ENCODE measurements at places on chromosomes 11 and 22.

- DNase-seq: no peak
Measured at GRCh38 chr11:2363577-2364370, 13.3 kb upstream of the CD81 start.

DNA sequence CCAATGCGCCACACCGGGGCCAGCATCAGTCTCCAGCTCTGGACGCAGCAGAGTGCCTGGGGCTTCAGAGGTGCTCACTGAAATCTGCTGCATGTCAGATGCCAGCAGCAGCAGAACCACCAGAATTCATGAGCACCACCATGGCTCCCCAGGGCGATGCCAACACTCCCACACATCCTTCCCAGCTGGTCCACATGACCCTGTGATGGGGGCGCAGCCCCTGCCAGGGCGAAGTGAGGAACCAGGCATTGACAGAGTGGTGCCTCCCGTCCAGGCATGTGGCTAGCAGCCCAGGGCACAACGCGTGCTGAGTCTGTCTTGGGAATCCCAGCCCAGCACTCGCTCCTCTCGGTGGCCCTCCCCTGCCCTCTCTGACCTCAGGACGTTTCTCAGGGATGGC lies 80.4 kb downstream of the DHCR7 start:
- DNase-seq: no peak

GRCh38 chr11:74094393-74094792 lies 76.4 kb downstream of the C2CD3 start:
- no peak for DNase-seq

DNA sequence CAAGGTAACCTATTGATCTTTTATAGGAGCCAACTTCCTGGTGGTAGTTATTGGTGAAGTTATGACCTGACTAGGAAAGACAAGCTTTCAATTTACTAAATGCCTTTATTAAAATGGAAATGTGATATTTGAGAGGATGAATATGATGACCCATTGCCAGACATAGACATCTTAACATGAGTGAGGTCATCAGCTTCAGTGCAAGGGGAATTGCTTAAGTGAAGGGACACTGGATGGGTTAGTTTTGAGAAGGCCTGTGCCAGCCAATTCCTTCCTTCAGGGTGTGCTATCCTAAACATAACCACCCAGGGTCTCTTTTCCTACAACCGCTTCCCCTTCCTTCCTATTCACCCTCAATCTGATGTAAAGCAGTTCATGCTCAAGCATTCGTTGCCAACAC lies 21.5 kb downstream of the NAV2 start:
- DNase-seq: no peak

- no peak for DNase-seq
Measured at GRCh38 chr11:65301491-65302329, 13.0 kb upstream of the CDC42EP2 start.

GRCh38 chr11:111601636-111601978 lies 642 bp upstream of the SIK2 start:
- DNase-seq: no peak

- DNase-seq: no peak
Measured at GRCh38 chr22:40417881-40418280, 47.5 kb downstream of the SGSM3 start.

DNA sequence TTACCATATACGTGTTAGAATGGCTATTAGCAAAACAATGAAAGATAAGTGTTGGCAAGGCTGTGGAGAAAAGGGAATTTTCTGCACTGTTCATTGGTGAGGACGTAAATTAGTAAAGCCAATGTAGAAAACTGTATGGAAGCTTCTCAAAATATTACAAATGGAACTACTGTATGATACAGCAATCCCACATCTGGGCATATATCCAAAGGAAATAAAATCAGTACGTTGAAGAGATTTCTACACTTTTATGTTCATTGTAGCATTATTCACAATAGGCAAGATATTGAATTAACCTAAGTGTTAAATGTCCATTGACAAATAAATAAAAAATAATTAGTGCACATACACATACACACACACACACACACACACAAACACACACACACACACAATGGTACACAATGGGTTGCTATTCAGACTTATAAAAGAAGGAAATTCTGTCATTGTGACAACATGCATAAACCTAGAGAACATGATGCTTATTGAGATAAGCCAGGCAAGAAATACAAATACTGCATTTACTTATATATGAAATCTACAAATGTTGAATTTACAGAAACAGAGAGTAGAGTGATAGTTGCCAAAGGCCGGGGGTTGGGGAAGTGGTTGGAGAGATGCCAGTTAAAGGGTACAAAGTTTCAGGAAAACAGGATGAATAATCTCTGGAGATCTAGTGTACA lies 565.8 kb upstream of the LRRC4C start:
- DNase-seq: no peak

GRCh38 chr11:21321530-21321929 lies 652.1 kb downstream of the NELL1 start:
- no peak for DNase-seq

GRCh38 chr11:32033067-32033466 lies 57.8 kb upstream of the RCN1 start:
- no peak for DNase-seq

GRCh38 chr11:81070948-81071347 lies 1630.1 kb upstream of the TENM4 start:
- no peak for DNase-seq

- DNase-seq: no peak
Measured at GRCh38 chr11:94107363-94107762, 21.3 kb upstream of the PANX1 start.

DNA sequence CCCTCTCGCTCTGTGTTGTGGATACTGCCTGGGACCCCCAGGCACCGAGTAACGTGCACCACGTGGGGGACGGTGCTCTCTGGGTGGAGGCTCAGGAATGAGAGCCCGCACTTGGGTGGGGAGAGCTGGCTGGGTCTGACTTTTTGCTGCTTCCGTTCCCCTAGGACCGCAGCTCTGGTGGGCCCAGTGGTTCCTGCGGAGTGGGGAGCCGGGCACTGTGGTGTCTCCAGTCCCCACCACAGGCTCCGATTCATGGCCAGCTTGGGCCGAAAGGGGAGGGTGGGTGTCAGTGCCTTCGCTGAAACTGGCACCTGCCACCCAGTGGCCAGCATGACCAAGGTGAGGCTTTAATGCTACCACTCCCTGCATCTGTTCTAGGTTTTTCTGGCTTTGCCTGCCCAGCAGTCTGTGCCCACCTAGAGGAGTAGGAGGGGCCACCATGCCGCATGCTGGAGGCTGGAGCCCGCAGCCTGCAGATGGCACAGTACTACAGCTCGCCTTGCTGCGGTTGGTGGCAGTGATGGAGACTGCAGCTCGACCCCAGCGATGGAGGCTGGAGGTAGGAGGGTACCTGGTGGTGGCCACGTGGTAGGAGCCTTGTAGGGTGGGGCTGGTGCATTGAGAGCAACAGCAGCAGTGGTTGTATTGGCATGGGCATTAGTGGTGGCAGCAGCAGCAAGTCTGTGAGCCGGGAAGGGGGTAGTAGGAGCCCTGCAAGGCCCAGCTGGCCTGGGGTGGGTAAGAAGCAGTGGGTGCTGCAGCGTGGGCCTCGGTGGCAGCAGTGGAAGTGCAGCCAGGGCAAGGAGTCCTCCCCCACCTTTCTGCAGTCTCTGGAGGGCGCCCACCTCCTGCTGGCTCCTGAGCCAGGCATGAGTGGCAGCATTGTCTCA lies 118.8 kb upstream of the VPREB1 start:
- DNase-seq: no peak

DNA sequence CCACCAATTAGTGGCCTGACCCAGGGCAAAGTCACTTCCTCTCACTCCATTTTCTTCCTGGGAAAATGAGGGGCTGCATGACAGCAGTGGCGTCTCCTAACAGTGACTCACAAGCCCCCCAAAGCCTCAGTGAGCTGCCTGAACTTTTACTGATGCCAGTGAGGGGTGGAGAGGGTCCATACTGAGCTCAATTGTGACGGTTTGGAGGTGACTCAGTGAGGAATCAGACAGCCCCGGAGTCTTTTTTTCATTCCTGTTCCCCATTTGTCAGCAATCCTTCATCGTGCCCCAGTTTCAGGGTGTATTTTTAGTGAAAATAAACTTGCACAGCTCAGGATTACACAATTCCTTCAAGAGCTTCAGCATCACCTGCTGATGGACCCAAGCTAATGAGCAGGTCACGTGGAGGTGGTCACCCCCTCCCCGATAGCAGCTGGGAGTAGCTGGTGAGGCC lies 30.1 kb upstream of the RASD2 start:
- no peak for DNase-seq

- peak; percentile 49 for DNase-seq
Measured at GRCh38 chr11:73194593-73194992, 23.5 kb upstream of the P2RY2 start.

GRCh38 chr22:25410849-25411248 lies 153.6 kb upstream of the GRK3 start:
- DNase-seq: no peak

- no peak for DNase-seq
Measured at GRCh38 chr11:66835768-66836405, 7.4 kb upstream of the RCE1 start.

DNA sequence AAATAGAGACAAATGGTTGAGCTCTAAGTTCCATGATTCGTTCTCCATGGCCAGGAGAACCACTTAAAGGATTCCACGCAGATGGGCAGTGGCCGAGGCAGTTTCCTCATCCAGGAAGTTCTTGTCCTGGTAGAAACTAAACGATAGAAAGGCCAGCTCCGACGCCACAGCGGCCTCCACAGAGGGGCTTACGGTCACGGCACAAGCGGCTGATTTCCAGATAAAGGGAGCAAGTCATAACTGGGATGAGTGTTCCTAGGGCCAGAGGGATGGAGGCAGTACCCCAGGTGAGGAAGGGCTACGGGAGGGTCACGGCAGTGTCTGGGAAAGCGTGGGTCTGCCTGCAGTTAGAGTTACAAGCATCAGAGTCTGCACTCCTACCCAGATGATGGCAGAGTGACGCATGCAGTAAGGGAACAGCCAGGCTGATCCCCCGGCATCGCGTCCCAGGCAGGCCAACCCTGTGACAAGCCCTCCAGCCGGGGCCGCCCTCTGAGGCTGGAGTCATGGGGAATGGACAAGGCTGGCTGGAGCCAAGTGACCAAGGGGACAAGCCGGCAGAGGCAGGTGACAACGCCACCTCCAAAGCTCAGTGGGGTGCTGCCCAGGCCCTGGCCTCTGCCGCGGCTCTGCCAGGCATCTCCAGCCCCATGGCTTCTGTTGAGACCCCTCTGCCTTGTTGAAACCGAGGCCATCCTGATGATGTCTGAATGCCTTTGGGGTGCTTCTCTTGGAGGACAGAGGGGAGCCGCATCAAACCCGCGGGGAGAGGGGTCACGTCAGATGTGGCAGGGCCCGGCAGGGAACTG lies 475.1 kb downstream of the BRD1 start:
- no peak for DNase-seq

DNA sequence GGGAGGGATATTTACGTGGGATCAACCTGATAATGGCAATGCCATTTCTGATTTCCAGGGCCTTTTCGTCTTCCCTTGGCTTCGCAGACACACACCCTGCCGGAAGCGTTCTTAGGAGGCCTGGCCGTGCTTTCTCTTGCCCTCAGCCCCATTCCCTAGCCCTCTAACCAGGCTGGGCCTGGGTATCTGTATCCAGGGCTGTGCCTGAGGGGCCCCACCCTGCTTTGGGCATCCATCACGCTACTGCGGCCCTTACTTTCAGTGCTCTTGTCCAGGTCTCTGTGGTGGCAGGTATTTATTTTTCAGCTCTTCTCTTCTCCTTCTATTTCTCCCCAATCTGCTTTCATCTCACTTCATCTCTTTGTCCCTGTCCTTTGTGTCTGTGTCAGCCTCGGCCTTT lies 105.0 kb downstream of the ZBTB16 start:
- DNase-seq: no peak

DNA sequence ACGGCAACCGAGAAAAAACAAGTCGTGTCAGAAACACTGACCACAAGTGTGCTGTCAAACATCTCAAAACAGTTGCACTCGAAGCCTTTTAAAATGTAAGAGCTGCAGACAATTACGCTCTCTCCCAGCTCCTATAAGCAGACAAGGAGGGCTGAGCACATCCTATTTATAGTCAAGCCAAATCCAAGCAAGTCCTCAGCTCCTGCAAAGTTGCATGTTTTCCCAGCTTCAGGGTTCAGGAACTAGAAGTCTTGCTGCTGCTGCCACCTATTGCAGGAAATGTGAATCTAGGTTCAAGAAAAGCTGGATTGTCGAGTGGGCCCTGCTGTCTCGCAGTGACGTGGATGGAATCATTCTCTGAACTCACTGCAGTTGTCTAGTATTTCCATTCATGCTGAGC lies 15.5 kb downstream of the EFCAB6 start:
- no peak for DNase-seq

DNA sequence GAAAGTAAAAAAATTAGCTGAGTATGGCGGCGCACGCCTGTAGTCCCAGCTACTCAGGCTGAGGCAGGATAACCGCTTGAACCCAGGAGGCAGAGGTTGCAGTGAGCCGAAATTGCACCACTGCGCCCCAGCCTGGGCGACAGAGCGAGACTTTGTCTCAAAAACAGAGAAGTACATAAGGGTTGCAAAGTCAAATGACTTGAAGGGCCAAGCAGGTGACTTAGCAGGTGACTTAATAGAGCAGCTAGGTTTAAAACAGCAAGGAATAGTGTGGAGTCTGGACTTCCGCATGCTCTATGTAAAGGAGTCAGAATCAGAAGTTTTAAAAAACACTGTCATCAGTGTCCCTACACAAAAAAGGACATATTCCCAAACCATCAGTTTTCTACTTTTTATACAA lies 31.7 kb downstream of the EP300 start:
- no peak for DNase-seq

GRCh38 chr11:35717520-35717919 lies 54.9 kb downstream of the TRIM44 start:
- no peak for DNase-seq

DNA sequence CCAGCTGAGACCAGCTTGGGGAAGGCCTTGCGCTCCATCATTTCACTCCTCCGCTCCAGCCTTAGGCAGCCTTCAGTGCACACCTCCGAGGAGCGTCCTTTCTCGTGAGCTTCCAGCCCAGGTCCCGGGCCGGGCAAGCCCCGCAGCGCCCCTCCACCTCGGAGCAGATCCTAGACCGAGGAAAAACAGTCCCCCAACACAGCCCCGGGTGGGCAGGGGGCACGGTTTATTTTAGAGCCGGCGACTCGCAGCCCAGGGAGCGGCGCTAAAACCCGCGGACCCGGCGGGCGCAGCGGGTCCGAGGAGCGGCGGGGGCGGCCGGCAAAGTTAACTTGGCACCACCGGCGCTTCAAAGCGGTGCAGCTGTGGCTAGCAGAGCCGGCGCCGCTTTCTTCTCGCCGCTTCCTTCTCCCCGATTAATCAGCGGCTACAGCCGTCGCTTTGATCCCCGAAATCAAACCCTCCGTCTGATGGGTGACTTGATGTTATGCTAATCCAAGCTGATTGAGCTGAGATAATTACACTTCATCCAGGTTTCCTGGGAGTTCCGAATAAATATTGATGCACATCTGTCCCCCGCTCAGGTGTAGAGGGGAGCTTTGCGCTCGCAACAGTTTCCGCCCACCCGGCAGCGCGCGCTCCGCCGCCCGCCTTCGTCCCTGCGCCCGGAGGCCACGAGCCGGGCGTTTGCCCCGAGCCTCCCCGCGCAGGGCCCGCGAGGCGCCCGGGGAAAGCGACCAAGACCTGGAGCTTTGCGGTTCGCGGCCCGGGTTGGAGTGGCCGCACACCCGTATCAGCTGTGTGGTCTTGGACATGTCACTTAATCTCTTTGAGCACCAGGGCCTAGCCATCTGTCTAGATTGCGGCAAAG lies 192.7 kb downstream of the BUD13 start:
- DNase-seq: no peak

GRCh38 chr22:43482318-43482625 lies 70.5 kb downstream of the MPPED1 start:
- DNase-seq: no peak

All from Calu3 (cell line).